ENCODE measurements at places on chromosomes 5 and 9.

- DNase-seq, result no peak
Measured at GRCh38 chr9:134053941-134054761, 13.7 kb downstream of the BRD3 start.

DNA sequence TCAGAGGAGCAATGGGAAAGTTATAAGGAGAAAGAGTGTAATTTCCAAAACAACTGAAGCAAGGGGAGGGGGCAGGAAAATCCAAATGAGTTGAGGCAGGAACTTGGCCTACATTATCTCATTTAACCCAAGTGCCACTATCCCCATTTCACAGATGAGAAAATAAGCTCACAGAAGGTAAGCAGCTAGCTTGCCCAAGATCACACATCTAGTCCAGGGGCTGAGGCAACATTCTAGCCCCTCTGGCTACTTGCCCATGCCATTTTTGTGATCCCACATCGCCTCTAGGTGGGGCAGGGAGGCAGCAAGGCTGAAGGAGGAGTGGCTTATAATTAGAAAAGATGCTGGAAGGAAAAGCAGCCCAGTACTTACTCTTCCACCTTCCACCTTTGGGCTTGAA, 2.6 kb upstream of the PSIP1 start:
- peak; percentile 63 for DNase-seq

GRCh38 chr9:122056484-122056883, 36.6 kb downstream of the TTLL11 start:
- no peak for DNase-seq

DNA sequence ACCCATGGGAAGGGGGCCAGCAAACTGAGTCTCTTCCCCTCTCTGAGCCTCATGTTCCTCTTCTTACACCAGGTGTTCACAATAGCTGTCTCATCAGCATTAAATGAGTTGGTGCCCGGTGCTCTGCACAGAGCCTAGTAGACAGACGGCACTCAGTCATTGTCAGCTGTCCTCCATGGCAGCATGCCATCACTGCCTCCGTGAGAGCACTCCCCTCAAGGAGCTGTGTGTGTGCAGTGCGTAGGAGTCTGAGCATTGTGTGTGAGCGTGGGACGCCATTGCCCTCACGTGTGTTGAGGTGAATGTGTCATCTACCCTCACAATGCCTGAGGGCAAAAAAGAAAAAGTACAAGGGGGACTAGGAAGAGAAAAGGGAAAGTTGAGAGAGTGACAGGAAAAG, 536.5 kb downstream of the CDK5RAP2 start:
- no peak for DNase-seq

DNA sequence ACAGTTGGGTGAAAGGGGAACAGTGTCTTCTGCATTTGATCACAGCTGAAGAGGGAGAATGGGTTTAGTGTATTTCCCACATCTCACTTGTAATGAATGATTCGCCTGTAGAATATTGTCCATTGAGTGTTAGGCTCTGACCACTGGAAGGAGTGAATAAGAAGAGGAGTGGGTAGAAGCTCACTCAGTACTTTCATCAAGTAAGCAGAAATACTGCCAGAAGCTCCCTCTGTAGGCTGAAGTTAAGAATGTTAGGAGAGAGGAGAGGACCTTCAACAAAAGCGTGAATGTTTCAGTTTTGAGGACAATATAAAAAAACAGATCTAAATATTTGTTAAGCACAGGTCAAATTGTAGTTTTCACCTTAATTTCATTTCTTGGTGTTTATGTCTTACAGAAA, 27.5 kb downstream of the FSD1L start:
- peak; percentile 36 for DNase-seq

GRCh38 chr5:71778678-71779276, 59.7 kb downstream of the CARTPT start:
- peak; percentile 60 for DNase-seq

- DNase-seq, result no peak
Measured at GRCh38 chr5:140966293-140967225, at the start of gene PCDHAC2. PCDHAC2 (plus strand) TSS chr5:140966476; CDS start chr5:140966767, 291 bp downstream.

- no peak for DNase-seq
Measured at GRCh38 chr9:134231330-134231745, 67.0 kb upstream of the RNU6ATAC start.

- peak; percentile 82 for DNase-seq
Measured at GRCh38 chr9:89999534-90000370, 394.9 kb downstream of the GADD45G start.

DNA sequence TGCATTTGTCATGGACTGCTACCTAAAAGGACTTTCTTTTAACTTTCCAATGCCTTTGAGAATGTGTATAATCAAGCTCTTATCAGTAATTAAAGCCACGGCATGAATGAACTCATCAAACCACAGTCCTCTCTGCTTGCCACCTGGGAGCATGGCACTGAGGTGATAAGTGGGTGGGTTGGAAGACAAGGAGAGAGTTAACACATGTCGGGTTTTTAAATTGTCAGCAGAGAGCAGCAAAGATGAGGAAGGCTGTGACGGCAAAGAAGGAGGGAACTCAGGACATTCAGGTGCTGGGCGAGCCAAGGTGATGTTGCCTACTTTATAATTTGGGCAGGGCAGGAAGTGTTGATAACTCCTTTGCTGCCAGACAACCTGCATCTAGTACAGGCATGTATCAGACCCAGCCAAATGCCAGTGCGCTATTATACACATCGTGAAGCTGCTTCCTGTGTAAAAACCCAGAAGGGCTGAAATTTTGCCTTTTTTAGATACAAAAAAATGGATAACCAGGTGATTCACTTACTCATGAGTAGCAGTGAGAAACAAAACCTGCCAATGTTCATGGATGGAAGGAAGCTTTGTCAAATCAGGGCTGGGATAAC, 269.1 kb downstream of the KIF4B start:
- DNase-seq, result no peak

- DNase-seq, result no peak
Measured at GRCh38 chr5:17147170-17147569, 70.3 kb upstream of the BASP1 start.

Data from NAMALWA (cell line).